ENCODE measurements at places on chromosomes 3 and 15. TPM values are rescaled to one million over a fixed set of nuclear protein-coding genes. Genes with fewer than 3 reads are reported as not detected.

The TMCO5A gene
- total RNA-seq: not detected

The AHSG gene
- 0.13 TPM for total RNA-seq

The ROPN1 gene
- not detected for total RNA-seq

The TCAIM gene
- 9.2 TPM for total RNA-seq

The LRTM1 gene
- not detected for total RNA-seq

The PPP1R14D gene
- not detected for total RNA-seq

The ZNF280D gene
- total RNA-seq: 12.6 TPM

The SEMA5B gene
- total RNA-seq: 0.32 TPM

The HTD2 gene
- total RNA-seq: 5.0 TPM

The P2RY13 gene
- not detected for total RNA-seq

The POMGNT2 gene
- total RNA-seq: 6.8 TPM

The WDR49 gene
- total RNA-seq: not detected

The NPAP1 gene
- not detected for total RNA-seq

The MEF2A gene
- 14.8 TPM for total RNA-seq

The FXR1 gene
- total RNA-seq: 58.5 TPM

The PLEKHO2 gene
- total RNA-seq: 6.9 TPM

The ACSBG1 gene
- total RNA-seq: 0.15 TPM

All from A549 treated with Hydrocortisone at 1 μM for 4 hours (cell line).